ENCODE measurements at places on chromosomes 11 and 22.

DNA sequence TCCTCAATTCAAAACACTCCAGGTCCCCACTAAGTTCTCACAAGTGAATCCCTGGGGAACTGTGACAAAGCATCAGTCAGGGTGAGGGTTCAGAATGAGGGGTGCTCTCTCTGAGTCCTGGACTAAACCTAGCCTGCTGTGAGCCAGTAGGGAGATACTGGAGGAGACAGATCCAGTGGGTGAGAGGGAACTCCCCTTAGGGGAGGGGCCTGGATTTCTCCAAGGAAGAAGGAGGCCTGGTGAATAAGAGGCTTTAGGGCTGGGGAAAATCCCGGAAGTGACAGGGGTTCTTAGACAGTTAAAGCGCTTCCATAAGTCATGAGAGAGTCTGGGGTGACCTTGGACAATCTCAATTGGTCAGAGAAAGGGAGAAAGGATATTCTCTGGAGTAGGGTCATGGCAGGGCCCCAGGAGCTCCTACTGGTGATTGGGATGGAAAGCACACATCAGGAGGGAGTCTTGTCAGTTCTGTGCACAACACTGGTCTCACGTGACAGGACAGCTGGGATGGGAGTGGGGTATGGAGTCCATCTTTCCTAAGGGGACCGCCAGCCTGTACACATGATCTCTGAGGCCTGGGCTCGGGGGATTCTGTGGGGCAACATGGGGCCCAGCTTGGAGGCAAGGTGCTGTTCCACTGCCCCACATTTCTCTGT is 1.5 kb downstream of the TBC1D10A start:
- no peak for DNase-seq

DNA sequence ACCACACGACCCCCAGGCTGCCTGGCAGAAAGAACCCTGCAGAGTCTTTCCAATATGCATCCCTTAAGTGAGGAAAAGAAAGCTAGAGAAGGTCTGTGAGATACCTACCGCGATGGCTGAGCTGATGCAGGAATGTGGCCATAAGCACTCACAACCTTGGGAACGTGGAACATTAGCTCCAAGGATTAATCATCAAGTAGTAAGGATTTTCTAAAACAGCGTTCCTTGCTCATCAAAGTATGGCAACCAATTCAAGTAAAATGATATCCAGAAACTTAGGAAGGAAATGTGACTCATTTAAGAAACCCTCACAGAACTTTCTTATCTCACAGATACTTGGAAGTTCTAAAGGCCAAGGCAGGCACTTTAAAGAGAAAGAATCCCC is 12.8 kb downstream of the PACSIN2 start:
- DNase-seq, result no peak

DNA sequence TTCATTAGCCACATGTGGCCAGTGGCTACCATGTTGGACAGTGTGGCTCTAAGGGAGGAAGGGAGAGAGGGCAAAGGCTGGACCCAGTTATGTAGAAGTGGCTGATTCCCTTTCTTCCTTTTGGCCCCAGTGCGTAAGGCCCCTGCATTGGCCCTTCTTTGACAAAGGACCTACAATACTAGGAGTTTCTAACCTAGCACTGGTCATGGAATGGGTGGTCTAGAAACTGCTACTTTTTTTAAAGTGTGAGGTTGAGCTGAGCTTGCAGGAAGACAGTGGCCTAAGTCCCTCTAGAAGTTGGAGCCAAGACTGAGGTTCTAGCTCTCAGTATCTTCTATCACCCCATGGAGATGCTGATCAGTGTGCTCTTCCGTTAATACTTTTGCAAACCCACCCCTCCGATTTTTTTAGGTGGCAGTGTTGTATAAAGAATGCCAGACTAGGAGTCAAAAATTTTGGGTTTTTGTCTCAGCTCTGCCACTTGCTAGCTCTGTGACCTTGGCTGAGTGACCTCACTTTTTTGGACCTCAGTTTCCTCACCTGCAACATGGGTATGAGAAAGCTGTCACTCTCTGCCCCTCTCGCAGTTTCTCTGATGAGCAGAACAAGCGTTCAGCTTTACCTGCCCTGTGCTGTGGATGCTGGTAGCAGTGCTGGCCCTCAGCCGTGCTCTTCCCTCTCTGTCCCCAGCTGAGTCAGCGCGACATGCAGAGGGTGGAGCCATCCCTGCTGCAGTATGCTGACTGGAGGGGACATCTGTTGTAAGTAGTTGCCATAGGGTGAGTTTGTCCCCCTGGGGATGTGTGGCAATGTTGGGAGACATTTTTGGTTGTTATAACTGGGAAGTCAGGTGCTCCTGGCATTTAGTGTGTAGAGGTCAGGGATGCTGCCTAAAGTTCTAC is 6.9 kb downstream of the ACCS start:
- no peak for DNase-seq

DNA sequence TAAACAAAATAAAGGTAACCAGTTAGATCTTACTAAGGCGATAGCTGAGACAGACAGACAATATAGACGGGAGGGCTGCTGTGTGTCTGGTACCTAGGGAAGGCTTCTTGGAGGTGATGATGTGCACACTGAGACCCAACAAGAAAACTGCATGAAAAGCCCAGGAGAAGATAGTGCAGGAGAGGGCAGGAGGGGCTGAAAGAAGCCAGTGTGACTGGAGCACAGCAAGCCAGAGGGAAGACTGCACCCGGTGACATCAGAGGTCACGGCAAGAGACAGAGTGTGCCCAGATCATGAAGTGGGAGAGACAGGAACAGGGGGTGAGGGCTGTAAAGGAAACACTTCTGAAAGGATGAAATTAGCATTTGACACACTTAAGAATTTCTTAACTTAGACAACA is 266.3 kb downstream of the BRD1 start:
- DNase-seq, result no peak

GRCh38 chr11:46279126-46280099 is 2.0 kb downstream of the CREB3L1 start:
- no peak for DNase-seq

Measured in bone marrow (tissue), 2 donors.